ENCODE measurements at places on chromosomes 16 and 17.

DNA sequence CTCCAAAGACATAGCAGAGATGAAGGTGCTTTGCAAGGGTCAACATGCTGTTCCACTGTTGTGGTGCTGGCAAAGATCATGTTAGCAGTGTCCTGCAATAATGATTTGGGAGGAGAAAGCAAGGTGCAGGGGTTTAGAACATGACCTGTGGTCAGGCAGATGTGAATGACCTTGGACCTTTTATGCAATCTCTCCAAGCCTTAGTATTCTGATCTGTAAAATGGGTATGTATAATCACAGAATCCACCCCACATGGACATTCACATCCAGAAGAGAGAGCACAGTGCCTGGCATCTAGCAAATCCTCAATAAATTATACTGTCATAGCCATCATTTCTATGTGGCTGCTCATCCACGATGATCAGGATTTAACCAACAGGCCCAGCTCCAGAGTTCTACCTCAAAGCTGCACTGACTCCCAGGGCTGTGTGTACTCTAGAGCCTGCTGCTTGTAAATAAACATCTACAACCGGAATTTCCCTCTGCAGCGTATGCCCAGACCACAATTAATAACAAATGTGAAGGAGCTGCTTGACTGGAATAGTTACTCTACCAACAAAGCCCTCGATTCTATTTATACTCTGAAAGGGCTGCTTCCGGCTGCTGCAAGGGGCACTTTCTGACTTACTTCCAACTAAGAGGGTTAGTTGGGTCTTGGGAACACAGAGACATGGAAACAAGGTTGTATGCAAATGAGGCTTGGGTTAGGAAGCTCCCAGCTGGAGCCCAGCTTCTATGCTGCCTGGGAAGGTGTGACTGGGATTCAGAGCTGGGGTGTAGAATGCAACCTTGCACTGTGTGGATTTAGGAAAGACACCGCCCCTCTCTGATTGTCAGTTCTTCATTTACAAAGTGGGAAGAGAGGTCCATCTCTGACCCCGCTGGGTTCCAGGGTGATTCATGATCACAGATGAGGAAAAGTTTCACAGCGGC is 265.2 kb downstream of the XYLT1 start:
- DNase-seq: no peak

DNA sequence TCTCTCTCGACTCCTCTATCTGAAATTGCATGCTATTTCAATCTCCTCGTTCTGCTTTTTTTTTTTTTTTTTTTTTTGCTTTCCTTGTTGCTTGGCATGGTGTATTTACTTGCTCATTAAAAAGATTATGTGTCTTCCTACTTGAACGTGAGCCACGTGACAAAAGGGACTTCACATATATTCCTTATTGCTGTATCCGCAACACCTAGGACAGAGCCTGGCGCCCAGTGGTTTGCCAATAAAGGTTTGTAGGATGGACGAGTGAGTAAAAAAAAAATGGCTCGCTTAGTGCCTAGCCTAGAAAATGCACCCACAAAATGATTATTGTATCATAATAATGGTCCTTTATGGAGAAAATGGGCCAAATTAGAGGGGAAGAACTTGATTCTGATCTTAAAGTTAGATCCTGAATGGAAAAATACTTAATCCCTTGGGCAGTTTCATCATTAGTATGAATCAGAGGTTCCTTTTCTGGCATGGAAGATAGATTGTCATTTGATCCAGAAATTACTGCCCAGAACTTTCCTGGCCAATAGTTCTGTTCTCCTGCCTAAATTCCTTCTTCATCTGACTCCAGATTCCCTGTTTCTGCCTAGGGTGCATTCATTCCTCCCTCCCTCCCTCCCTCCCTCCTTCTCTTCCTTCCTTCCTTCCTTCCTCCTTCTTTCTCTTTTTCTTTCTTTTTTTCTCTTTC is 13.6 kb upstream of the TMEM220 start:
- no peak for DNase-seq

- no peak for DNase-seq
These were observed 2066.7 kb downstream of the TP53TG3F start for GRCh38 chr16:35525979-35526590.

- no peak for DNase-seq
These were observed 12.6 kb upstream of the ASGR1 start for GRCh38 chr17:7191571-7192270.

DNA sequence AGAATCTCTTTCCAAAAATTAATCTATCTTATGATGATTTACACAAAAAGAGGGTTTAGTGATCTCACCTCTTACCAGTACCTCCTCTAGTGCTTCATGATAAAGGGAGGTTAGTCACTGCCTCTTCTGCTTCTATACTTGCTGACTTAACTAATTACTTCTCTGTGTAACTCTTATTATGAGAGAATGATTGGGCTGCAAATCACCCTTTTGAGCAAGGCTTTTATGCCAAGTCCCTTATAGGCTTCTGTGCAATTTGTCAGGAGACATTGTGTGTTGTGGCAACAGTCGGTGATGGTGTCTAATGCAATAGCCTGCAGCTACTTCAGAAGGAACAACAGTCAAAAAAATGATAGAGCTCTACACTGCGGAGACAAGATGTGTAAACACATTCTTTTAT is 1568.1 kb upstream of the GOT2 start:
- DNase-seq: no peak

GRCh38 chr16:84029297-84030047 is 13.1 kb downstream of the SLC38A8 start:
- DNase-seq: no peak

DNA sequence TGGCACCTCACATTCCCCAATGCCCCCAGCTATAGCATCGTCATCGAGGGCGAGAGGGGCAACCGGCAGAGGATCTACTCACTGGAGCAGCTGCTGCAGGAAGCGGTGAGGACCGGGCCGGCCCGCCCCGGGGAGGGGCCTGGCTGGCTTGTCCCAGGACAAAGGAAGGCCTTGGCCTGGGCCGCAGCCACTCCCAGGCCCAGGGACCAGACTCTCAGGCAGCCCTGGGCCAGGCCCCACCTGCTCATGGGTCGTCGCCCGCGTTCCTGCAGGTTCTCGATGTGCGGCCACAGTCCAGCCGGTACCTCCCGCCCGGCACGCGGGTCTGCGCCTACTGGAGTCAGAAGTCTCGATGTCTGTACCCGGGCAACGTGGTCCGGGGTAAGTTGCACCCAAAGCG is 53.4 kb downstream of the ACTG1 start:
- DNase-seq: no peak

All from activated T-cell treated with anti-CD3 and anti-CD28 coated beads for 4 hours (primary cell).